ENCODE measurements at places on chromosomes 3 and 15. TPM values are rescaled to one million over a fixed set of nuclear protein-coding genes. Genes with fewer than 3 reads are reported as not detected.

Gene PRR23E
- total RNA-seq, result not detected

Gene CCR3
- total RNA-seq, result 0.94 TPM

Gene HRG
- not detected for total RNA-seq

Gene XCR1
- 0.23 TPM for total RNA-seq

Gene CP
- 30.1 TPM for total RNA-seq

Gene AHSG
- not detected for total RNA-seq

Gene UNC13C
- total RNA-seq, result not detected

Gene MOBP
- total RNA-seq, result not detected

Gene RPL32
- 2,623 TPM for total RNA-seq

Gene IL17RB
- 0.35 TPM for total RNA-seq

Gene MORC1
- total RNA-seq, result not detected

Gene C2CD4B
- 0.68 TPM for total RNA-seq

Gene ITGA11
- total RNA-seq, result 65.5 TPM

Gene GOLGA6L7
- total RNA-seq, result not detected

Gene SPTSSB
- not detected for total RNA-seq

Gene CLDN11
- total RNA-seq, result 280 TPM

Gene DVL3
- total RNA-seq, result 48.4 TPM

Gene CD86
- not detected for total RNA-seq

Gene GLDN
- 16.6 TPM for total RNA-seq

Gene VWA5B2
- 1.3 TPM for total RNA-seq

Gene MST1R
- 0.35 TPM for total RNA-seq
